Cardiac muscle cell (in vitro differentiated cells and primary cell): ENCODE measurements at places on chromosomes 11 and 22. TPM values are rescaled to one million over a fixed set of nuclear protein-coding genes. Genes with fewer than 3 reads are reported as not detected.

Gene RCOR2
- 34.7 and 41.0 TPM in 2 replicates for polyA plus RNA-seq

Gene CD3E
- not detected in 2 replicates for polyA plus RNA-seq

Gene SLC22A6
- not detected in 2 replicates for polyA plus RNA-seq

Gene C22orf31
- not detected in 2 replicates for polyA plus RNA-seq

Gene BTG4
- not detected in 2 replicates for polyA plus RNA-seq

Gene TEX12
- polyA plus RNA-seq: 0.28 TPM in 1 of 2 replicates, not detected in the other

Gene GDPD4
- polyA plus RNA-seq: not detected in 2 replicates

Gene ZNF195
- polyA plus RNA-seq: 35.1 TPM in 2 replicates

Gene ACR
- polyA plus RNA-seq: not detected in 2 replicates

Gene LAMTOR1
- 137 and 180 TPM in 2 replicates for polyA plus RNA-seq

Gene OR6A2
- 0.07 TPM in 1 of 2 replicates, not detected in the other for polyA plus RNA-seq

Gene MMP12
- polyA plus RNA-seq: not detected in 2 replicates

Gene RBM7
- 35.2 and 48.0 TPM in 2 replicates for polyA plus RNA-seq

Gene TCN2
- 7.6 and 7.8 TPM in 2 replicates for polyA plus RNA-seq

Gene MAPK11
- polyA plus RNA-seq: 0.12 TPM in 1 of 2 replicates, not detected in the other

Gene UPK2
- polyA plus RNA-seq: 1.4 and 3.3 TPM in 2 replicates

Gene TMEM25
- polyA plus RNA-seq: 34.9 and 41.1 TPM in 2 replicates

Gene IL10RA
- polyA plus RNA-seq: not detected in 2 replicates

Gene DERL3
- polyA plus RNA-seq: 28.9 and 55.3 TPM in 2 replicates

Gene IGLL1
- not detected in 2 replicates for polyA plus RNA-seq
